ENCODE measurements at places on chromosomes 4 and X.

GRCh38 chrX:37757082-37757481 lies 22.8 kb upstream of the CYBB start:
- DNase-seq = no peak

GRCh38 chr4:56607926-56608325 lies 73.2 kb downstream of the HOPX start:
- no peak for DNase-seq

DNA sequence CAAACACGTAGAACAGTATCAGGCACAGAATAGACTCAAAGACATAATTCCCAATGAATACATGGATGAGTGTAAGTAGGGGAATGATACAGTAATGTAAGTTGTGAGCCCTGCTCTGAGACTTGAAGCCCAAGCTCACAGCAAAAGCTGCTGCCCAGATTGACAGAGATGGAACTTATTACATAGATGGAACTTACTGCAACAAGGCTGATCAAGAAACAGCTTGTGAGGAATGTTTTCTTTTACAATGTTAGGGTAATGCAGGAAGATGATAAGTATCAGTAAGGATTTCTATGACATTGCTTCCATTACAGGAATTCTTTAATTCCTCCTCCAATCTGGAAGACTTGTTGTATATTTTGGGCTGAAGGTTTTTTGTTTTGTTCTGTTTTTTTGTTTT lies 278.4 kb downstream of the IL15 start:
- no peak for DNase-seq

DNA sequence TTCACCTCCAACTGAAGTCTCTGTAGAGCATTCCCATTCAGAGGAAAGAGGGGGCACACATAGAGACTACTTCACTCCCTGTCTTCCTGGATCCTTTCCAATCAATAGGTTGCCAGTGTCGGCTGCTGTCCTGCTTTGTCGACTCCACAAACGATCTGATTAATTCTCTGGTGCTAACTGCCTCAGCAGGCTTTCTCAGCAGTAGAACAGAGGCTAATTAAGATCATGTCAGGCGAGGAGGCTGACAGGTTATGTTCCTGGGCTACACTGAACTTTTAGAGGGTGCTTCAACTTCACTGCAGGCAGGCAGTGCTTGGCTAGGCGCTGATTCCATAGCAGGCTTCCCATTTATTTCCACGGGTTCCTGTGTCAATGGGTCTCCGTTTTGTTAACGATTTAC lies 79.2 kb downstream of the GRIA3 start:
- DNase-seq = no peak

DNA sequence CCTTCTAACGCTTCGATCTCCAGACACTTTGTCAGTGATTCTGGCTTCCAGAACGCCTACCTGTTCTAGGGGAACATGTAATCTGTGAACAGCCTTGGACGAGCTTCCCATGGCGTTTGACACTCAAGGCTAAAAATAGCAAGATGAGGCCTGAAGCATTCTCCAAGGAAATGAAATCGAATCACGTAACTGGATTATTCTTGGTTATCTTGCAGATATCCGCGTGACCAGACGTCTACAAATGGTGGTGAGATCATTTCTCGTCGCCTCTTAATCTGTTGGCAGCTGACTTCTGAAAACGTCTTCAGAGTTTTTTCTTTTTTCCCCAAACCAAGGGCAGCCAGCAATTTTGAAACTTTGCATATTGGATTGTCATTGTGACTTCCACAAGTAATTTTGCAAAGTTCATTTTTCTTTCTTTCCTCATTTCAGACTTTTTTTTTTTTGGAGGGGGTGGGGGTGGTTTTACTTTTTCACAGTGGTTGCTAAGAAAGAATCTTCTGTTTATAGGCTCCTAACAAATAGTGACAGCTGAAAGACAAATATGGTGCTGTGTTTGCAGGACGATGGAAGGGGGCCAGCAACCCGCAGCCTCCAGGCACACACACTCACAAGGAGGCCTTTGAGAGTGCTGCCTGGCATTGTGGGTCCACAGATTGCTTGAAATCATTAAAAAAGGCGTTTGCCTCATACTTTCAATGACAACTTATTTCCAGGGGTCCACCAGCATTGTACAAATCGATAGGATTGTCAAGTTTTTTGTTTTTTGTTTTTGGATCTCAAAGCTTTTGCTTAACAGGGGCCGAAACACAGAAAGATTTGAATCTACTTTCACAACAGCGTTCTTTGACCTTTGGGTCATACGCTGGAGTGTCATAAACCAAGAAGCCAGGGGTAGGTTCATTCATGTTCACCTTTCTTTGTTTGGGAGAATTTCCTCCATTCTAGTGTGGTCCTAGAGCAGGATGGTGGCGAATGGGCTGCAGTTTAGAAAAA lies 32.4 kb upstream of the PDLIM3 start:
- peak; percentile 63 for DNase-seq

DNA sequence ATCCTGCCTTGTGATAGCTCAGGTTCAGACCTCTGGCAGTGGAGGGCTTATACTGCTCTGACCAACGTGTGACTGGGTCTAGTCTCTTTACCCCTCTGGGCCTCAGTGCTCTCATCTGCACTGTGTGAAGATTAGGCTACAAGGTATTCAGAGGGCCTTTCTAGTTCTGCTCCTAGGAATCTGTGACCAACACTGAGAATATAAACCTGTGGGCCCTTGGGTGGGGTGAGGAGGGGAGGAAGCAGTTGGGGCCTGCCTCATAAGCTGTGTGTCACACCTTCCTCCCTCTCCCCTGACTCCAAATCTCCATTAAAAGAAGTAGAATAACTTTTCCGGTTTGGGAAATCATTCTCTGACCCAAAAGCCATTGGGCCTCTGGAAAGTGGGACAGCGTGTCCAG lies 66.3 kb upstream of the MSN start:
- DNase-seq = no peak

DNA sequence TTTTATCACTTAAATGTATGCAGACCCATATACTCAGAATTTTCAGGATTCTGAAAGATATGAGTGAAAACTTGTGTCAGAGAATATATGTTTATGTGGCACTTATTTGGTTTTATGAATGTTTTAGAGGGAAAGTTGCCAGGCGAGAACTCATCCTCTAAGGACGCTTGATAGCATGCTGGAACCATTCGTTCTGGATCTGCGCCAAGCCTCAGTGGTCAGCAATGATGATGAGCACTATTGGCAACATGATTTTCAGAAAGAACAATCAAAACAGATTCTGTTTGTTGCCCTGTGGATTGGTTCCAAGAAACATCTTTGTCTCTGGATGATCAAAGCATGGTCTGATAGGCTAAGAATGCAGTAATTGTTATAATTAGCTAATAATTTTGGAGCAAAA lies 32.1 kb upstream of the RAPGEF2 start:
- no peak for DNase-seq

DNA sequence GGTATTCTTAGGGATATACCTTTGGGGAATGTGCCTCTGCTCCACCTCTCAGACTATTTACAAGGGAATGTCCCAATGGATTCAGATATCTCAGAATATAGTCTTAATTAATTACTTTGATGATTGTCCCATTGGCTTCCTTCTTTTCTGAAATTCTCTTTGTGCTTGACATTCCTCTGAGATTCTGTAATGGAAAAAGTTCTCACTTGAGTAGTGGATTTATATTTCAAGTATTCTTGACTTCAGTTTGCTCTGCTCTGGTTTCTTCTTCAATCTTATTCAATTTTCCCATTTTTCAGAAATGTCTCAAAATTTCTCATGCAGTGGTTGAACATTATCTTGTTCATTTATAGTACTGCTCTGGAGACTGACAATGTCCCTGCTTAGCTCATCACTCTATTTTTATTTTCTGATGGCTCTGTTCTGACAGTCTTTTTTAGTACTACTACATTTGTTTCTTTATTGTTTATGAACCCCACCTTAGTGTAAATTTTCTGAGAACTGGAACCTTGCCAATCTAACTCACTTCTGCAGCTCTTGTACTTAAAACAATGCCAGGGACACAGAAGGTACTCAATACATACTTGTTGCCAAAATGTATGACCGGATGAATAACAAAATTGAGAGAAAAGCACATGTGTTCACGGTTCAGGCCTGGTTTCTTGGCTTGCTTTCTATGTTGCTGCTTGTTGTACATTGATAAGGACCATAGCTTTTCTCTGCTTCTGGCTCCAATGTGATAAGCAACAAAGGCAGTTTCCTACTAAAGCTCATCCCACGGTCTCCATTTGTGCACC lies 471.7 kb downstream of the GASK1B start:
- no peak for DNase-seq

GRCh38 chr4:140260227-140260626 lies 106.2 kb upstream of the MAML3 start:
- DNase-seq = no peak

DNA sequence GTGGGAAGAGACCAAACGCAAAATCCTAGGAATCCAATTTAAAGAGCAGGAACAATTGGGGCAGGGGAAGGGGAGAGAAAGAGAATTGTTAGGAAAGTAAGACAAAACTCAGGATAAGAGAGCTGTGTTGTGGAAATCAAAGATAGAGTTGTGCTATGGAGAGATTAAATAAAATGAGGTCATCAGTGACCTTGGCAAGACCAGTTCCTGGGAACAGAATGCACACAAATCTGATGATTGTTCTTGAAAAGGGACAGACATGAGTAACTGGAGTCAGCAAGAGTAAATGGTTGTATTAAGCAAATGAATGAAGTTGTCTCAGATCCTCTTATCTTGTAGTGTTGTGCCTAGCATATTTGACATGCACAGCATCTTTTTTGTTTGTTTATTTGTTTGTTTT lies 267.4 kb downstream of the IL1RAPL1 start:
- DNase-seq = no peak

DNA sequence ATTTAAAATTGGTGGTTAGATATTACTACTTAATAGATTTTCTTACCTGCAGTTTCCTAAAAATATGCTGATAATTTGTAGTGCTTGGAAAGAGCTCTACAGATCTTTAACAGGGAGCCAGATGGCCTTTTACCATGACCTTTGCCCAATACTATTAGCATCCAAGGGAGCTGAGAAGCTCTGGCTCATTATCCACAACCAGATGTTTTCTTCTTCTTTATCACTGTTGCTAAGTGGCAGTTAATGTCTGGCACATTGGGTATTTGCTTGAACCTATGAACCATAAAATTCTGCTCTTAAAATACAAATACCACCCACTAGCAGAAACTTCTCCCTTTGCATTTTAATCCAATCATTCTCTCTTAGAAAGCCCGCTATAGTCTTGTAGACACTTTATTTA lies 1480.3 kb downstream of the C4orf33 start:
- no peak for DNase-seq

DNA sequence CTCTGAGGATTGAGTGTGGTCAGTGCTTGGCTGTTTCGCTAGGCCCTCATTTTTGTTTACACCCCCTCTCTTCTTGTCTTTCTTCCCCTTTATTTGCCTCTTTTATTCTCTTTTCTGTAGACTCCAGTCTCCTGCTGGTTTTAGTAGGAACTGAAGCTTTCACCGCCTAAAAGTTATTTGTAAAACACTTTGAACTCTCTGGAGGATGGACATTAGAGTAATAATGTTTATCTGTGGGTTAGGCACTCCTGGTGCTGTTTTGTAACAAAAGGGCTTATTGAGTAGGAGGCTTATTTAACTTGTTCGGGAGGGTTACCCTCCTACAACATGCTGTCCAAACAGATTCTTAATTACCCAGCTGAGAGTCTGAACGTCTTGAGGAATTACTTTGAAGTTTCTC lies 1.6 kb upstream of the ARHGAP10 start:
- DNase-seq = no peak

GRCh38 chr4:110197529-110198042 lies 829 bp downstream of the ELOVL6 start:
- peak; percentile 83 for DNase-seq

GRCh38 chr4:56310401-56311125 lies 76.7 kb downstream of the AASDH start:
- no peak for DNase-seq

- DNase-seq = no peak
These were observed 9.3 kb downstream of the GABRQ start for GRCh38 chrX:152646961-152647360.

DNA sequence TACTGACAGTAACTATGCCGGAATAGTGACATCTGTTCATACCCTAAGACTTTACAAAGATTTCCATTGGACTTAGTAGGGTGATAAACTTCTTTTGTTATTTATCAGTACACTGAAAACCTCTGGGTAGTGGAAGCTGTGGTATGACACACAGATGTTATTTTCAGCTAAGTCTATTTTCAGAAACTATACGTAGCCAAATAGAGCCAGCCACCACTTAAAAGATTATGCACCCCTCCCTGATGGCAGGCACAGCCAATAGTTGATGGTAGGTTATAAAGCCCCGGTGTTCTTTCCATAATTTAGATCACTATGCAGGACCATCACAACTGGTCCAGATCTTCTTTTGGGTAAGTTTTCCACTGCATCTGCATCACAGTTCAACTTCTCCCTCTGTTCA lies 1603.2 kb upstream of the PABPC4L start:
- DNase-seq = no peak

GRCh38 chrX:130682990-130683389 lies 220.0 kb downstream of the ENOX2 start:
- no peak for DNase-seq

DNA sequence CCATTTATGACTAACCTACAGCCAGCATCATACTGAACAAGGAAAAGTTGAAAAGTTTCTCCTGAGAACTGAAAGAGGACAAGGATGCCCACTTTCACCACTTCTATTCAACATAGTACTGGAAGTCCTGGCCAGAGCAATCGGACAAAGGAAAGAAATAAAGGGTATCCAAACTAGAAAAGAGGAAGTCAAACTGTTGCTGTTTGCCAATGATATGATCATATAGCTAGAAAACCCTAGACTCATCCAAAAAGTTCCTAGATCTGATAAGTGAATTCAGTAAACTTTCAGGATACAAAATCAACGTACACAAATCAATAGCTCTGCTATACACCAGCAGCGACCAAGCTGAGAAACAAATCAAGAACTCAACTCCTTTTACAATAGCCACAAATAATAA lies 64.5 kb downstream of the CENPC start:
- DNase-seq = no peak

GRCh38 chr4:55561889-55562288 lies 15.2 kb upstream of the CLOCK start:
- no peak for DNase-seq

DNA sequence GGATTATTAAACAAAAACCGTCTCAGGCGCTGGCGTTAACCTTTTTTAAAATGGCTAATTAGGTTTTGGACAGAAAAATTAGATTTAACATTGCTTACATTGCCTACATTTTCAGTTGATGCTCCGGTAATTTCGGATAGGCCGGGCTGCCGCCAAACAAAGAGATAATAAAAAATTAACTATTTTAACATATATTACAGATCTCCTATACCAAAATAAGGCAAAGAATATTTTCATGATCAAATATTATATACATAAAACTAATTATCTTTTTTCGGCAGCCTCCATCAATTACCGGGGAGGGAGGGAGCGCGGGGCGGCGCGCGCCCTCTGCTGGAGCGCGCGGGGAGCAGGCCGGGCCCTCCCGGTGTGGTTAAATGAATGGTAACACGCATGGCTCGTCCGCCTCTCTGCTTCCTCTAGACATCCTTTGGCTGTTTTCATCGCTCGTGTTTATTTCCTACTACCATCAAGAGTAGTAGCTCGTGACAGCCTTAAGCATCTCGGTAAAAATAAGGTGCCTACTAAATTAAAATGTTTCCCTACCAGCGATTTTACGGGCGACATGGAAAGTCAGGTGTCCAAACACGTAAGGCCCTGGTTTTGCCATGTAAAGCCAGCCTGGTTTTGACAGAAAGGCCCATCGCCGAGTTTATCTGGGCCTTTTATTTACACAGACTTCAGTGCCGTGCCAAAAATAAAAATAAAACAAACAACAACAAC lies 52.4 kb upstream of the TMEM33 start:
- DNase-seq = no peak

GRCh38 chr4:138611721-138612120 lies 369.6 kb upstream of the SLC7A11 start:
- DNase-seq = no peak
